Stimulated activated CD4-positive, alpha-beta T cell treated with anti-CD3 and anti-CD28 coated beads, TNF-alpha, amount 100 ng/mL, for 1 hour (primary cell): ENCODE measurements at places on chromosomes 16 and 17.

- no peak for DNase-seq
Observed at GRCh38 chr16:82943371-82943770, 316.6 kb downstream of the CDH13 start.

DNA sequence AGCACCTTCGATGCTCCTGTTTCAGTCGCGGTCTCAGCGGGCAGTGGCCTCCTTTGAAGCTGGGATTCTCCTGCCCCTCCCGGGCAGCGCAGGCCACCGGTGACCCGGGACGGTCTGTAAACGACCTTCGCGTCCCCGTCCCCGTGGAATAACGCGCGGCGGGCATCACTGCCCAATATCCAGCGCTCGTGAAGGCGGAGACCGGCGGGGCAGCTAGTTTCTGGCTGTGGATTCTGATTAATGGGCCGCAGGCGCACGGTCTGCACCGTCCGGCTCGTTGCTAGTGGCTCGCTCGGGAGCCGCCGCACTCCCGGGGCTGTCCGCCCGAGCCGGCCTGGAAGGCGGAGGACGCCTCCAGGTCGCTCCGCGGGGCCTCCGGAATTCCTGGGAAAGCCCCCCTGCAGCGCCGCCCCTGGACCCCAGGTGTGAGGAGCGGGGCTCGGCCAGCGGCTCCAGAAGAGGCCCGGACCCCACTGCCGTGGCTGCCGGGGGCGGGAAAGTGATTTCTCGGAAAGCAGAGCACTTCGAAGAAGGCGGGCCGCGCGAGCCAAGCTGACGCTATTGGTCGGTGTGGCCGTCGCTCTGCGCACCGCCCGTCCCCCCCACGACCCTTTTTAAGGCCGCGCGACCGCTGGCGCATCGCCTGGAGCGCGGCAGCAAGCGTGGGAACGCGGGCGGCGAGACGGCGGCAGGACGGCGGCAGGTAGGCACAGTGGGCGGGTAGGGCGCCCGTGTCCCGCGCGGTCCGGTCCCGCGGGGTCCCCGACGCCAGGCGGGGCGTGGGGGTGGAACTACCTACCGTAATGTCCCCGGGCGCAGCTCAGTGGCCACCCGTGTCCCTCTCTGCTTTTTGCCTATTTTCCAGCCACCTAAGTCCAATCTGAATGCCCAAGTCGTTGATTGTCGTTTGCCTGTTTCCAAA lies at the start of gene IRF8:
Gene IRF8 (plus strand): TSS at position 642 of the 922 bp plus-strand sequence. CDS start 3,854 bp downstream, outside the sequence.
- no peak for DNase-seq

- DNase-seq = peak; percentile 57
Observed at GRCh38 chr16:1002399-1003166, 21.0 kb downstream of the SOX8 start.

- no peak for DNase-seq
Observed at GRCh38 chr17:38890410-38890746, 20.5 kb downstream of the LASP1 start.

- DNase-seq = no peak
Observed at GRCh38 chr17:3755335-3756030, 31.8 kb downstream of the HASPIN start.

GRCh38 chr17:78839762-78840529 lies 668 bp downstream of the USP36 start:
- DNase-seq = no peak

DNA sequence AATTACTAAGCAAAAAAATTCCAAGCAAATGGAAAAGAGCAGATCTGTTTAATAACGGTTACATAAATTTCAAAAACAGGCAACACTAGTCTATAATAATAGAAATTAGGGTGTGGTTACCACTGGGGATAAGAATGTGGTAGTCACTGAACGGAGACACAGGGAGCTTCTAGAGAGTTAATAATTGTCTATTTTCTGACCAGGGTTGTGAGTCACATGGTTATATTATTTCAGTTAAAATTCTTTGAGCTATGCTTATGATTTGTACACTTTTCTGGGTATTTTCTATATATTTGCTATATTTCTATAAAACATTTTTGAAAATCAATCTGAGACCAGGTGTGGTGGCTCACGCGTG lies 433.9 kb upstream of the MAF start:
- no peak for DNase-seq

DNA sequence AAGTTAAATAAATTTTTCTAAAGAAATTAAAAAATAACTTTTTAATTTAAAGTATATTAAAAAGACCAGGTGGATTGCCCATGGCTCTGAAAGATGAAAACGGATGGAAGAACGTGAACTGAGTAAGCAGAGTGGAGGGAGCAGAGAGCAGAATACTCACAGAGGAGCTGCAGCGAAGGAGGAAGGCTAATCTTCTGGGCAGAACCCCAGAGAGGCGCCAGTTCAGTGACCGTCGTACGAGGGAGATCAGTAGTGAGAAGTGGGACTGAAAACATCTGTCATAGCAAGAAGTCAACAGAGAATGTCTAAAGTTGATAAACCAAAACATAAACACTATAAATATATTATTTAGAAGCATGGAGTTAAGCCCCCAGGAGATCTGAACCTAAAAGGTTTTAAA lies 34.9 kb downstream of the UBE2G1 start:
- no peak for DNase-seq

GRCh38 chr17:71398800-71399219 lies 722.0 kb upstream of the SOX9 start:
- no peak for DNase-seq

DNA sequence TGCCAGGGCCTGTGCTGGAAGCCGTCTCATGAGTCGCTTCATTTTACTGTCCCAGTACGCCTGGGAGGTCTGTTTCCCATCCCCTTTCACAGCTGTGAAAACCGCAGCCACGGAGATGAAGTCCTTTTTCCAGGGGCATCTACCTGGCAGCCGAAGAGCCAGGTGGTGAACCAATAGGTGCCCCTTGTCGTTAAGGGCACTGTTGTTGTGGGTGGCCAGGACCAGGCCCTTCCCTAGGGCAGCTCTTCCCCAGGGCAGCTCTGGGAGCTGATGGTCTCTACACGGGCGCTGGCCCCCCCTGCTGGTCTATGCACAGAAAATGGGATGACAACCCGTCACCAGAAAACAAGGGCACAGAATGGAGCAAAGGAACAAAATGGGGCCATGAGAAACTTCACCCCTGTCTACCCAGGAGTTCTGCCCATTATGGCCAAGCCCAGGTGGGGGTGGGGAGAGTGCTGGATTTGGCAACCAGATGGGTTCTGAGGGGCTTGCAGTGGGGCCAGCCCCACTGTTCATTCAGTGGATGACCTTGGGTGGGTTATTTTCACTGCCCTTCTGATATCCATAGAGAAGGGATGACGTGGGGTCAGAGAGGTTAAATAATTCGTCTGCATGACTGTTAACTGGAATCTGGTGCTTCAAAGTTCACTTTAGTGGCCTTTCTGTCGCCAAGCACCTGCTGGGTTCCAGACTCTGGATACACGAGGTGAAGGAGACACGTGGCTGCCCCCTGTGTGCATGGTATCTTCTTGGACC lies 11.5 kb downstream of the RMI2 start:
- peak; percentile 19 for DNase-seq

- no peak for DNase-seq
Observed at GRCh38 chr17:64378890-64379354, 11.7 kb downstream of the PECAM1 start.

DNA sequence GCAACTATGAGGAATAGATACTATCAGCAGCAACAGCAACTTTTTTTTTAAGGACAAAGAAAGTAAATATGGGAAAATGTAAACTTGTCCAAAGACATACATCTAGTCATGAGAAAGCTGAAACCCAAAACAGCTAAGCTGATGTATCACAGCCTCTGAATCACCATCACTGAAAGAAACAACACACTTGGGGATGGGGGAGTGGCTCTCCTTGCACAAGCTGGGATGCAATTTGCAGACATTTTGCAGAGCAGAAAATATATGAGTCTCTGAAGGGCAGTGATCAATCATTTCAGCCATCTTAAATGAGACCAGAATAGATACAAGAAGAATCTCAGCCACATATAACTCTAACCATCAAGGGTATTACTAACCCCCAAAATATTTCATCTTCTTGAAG lies 79.1 kb downstream of the GRIN2A start:
- no peak for DNase-seq

DNA sequence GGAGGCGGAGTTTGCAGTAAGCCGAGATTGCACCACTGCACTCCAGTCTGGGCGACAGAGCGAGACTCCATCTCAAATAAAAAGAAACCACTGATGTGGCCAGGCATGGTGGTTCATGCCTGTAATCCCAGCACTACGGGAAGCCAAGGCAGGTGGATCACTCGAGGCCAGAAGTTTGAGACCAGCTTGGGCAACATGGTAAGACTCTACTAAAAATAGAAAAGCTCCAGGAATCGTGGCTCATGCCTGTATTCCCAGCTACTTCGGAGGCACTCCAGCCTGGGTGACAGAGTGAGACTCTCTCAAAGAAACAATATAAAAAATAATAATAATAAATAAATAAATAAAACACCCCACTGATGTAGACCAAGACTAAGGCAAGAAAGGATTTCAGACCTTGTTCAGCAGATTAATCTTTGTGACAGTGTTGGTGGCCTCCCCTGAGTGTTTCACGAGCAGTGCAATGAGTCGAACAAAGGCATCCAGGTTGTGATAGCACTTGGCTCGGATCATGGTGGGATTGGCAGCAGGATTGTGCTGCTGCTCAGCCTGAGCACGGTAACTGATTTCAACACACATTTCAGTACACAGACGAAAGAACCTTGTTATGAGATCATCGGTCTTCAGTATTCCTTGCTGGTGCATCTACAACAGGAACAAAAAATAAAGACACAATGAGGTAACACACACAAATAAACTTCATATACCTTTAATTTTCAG lies 18.6 kb downstream of the SETD6 start:
- no peak for DNase-seq

- no peak for DNase-seq
Observed at GRCh38 chr16:72877374-72878028, 170.4 kb downstream of the ZFHX3 start.

- no peak for DNase-seq
Observed at GRCh38 chr17:56359518-56359917, 206.2 kb downstream of the ANKFN1 start.

GRCh38 chr16:74951206-74951605 lies 33.7 kb downstream of the WDR59 start:
- no peak for DNase-seq

GRCh38 chr17:80261159-80261894 lies 675 bp downstream of the RNF213 start:
- DNase-seq = peak; percentile 62

DNA sequence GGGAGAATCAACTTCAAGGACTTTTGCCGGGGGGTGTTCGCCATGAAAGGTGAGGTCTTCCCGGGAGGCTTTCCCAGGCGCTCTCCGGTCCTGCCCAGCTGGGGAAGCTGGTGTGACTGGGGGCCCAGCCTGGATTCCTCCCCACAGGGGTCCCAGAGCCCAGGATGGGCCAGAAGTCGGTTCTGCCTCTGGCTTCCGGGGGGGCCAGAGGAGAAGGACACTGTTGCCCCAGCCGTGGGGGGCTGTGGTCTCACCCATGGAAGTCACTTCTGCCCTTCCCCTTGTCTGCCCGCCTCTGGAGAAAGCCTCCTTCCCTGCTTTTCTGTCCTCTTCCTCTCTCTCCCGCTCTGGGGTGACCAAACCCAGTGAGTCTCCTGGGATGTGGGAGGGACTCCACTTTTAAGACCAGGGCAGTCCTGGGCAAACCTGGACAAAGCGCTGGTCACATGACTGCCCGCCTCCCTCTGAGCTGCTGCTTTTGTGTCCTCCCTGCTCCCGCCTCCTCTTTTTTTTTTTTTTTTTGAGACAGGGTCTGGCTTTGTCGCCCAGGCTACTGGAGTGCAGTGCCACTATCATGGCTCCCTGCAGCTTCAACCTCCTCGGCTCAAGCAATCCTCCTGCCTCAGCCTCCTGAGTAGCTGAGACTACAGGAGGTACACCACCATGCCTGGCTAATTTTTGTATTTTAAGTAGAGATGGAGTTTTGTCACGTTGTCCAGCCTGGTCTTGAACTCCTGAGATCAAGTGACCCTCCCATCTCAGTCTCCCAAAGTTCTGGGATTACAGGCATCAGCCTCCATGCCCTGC lies 40.6 kb downstream of the RAB11FIP4 start:
- no peak for DNase-seq

DNA sequence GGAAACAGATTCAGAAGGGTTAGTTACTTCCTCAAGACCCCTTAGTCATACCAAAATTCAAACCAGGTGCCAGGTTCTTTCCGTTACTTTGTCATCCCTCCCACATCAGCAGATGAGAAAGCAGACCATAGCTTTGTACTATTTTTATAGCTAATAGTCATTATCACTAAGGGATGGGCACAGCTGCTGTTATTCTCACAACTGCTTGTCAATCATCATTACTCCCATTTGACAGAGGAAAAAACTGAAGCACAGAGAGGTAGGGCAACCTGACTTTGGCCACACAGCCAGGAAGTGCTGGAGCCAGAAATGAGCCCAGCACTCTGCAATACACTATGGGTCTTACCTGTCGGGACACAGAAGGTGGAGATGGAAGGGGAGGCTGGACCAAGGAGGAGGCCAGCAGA lies 30.0 kb downstream of the TEKT5 start:
- DNase-seq = no peak

- peak; percentile 22 for DNase-seq
Observed at GRCh38 chr16:27109666-27110523, 43.2 kb downstream of the C16orf82 start.

DNA sequence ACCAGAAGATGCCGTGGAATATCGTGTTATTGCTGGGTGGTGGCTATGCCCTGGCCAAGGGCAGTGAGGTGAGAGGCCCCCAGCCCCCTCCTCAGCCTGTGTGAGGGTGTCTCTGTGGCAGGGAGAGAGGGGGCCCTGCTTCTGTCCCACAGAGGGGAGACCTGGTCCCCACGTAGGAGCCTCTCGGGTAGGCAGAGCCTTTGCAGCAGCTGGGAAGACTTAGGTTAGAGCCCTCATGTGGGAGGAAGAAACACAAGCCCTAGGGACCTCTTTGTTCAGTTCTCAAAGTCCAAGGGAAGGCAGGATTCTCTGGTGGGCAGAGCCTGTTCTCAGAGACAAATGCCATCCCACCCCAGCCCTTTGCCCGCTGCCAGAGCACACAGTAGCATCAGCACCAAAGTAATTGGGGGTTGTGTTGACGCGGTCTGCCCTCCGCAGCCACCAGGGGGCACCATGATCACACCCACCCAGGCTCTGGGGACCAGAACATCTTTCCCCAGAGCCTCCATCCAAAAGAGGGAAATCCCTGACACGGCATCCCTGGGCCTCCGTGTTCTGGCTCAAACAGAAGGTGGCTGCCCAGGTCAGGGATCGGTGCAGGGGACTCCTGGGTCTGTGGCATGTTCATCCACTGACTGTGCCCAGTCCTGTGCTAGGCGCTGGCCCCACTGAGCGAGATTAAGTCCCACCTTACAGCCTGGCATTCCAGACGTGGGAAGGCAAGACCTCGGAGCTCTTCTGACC lies 11.5 kb upstream of the FOXN1 start:
- peak; percentile 47 for DNase-seq
